ENCODE measurements at places on chromosomes 7 and 10.
A peak's percentile ranks its signal among the peaks of the same experiment; 100 is the strongest.

DNA sequence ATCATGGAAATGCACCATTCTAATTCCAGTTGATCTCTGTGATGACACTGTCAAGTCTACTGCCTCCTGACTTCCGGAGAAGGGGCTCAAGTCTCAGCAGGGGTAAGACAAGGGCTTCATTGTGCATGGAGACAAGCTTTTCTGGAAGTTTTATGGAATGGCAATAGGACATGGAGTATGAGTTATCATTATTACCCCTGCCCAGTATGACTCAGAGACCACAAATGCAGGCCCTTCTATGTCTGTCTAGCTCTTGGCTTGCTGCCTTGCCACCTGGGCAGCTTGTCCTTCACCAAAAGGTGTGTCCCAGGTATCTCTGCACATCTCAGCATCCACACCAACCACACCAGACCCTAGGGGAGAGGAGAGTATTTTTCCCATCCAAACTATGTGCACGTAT, 34.9 kb upstream of the KIAA1217 start:
- DNase-seq, result no peak

GRCh38 chr7:158387546-158387891, 200.1 kb downstream of the PTPRN2 start:
- peak; percentile 42 for DNase-seq

DNA sequence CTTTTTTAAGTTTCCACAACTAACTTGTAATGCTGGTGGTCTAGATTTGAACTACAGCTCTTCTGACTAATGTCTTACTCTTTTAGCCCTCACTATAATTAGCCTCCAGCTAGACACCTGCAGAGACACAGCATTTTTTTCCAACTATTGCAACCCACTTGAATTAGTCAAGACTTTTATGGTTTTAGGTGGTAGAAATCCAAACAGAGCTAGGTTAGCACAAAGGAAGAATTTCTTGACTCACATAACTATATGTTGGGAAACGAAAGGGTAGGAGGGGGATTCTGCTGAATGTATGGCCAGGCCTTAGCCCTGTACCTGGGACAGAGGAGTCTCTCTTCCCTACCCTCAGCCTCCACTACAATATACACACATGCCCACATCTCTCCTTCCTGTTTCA, 586.1 kb downstream of the INHBA start:
- DNase-seq, result no peak

GRCh38 chr7:153443032-153443701, 609.0 kb upstream of the DPP6 start:
- no peak for DNase-seq

- no peak for DNase-seq
These were observed 14.5 kb upstream of the AKR1C2 start for GRCh38 chr10:5018134-5018533.

DNA sequence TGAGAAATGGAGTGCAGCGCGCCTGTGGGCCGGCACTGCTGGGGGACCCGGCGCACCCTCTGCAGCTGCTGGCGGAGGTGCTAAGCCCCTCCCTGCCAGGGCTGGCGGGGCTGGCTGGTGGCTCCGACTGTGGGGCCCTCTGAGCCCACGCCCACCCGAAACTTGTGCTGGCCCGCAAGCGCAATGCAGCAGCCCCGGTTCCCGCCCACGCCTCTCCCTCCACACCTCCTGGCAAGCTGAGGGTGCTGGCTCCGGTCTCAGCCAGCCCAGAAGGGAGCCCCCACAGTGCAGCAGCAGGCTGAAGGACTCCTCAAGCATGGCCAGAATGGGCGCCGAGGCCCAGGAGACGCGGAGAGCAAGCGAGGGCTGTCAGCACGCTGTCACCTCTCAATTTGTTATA, 1063.0 kb upstream of the AUTS2 start:
- no peak for DNase-seq

GRCh38 chr7:24842029-24842428, 84.8 kb upstream of the GSDME start:
- no peak for DNase-seq

- DNase-seq, result no peak
These were observed 316.3 kb downstream of the TNS3 start for GRCh38 chr7:47265621-47266020.

- no peak for DNase-seq
These were observed 921.5 kb downstream of the TYW1 start for GRCh38 chr7:67918158-67918557.

- DNase-seq, result no peak
These were observed 33.8 kb upstream of the MNX1 start for GRCh38 chr7:157044147-157044687.

- DNase-seq, result no peak
These were observed 5.2 kb downstream of the OPTN start for GRCh38 chr10:13105184-13105583.

- no peak for DNase-seq
These were observed 62.7 kb downstream of the WAC start for GRCh38 chr10:28595613-28596012.

GRCh38 chr7:143490717-143491306, 13.1 kb downstream of the TAS2R41 start:
- DNase-seq, result no peak

DNA sequence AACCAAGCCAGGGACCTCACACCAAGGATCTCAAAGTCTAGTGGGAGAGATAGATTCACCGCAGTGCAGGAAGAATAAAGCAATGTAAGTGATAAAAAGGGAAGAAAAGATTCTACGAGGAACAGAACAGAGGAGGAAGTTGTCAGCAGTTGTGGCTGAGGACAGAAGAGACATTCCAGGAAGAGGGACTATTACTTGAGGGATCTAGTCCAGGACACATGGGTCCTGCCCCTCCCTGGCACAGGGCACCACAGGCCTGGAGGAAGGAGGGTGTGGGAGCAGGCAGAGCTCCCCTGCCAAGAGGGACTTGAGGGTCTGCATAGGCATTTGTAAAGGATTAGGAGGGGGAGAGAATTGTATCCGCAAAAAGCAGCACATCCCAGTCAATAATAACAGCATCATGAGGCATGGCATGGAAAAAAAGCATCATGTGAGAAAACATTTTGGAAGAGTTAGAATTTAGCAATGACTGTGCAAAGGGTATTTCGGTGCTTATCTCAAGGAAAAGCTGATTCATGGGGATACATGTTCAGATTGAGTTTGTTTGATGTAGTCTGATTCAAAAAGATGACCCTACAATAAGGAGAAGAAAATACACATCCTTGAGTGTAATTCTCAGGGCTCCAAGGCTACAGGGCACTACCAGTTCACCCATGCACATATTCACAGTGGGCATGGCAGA, 12.7 kb downstream of the C10orf71 start:
- no peak for DNase-seq

GRCh38 chr10:44857363-44858016, 53.6 kb upstream of the TMEM72 start:
- DNase-seq, result no peak

- no peak for DNase-seq
These were observed 41.0 kb upstream of the ADAM12 start for GRCh38 chr10:126429275-126429674.

DNA sequence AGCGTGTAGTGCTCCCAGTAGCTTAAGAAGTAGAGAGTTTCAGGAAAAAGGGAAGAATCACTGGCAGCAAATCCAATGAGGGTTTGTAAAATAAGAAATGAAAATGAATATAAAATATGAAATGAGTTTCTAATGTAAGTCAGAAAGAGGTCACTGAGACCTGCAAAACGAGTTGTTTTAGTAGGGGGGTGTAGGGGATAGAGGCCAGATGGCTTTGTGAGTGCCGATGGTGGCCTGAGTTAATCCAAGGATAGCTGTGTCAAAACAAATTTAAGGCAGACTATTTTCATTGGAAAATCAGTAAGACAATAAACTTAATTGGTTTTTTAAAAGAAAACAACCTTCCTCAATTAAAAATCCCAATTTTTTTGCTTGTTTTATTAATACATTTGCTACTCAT, 745 bp upstream of the ASB15 start:
- DNase-seq, result no peak

GRCh38 chr7:15228831-15229230, 326.3 kb upstream of the DGKB start:
- DNase-seq, result no peak

DNA sequence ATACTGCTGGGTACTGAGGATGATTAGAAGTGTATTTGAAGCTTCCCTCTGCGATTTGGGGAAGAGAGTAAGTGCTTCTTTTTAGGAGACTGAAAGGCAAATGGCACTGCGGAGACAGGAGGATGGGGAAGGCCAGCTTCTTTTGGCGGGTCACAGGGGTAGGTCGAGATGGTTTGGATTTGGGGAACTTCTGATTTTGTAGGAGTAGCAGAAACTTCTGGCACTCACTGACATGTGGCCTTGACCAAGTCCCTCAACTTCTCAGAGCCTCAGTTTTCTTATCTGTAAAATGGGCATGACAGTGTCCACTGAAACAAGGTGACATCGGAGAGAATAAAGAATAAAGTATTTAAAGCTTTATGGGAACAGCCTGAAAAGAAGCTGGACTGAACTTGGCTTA, 59.8 kb upstream of the WDR11 start:
- DNase-seq, result no peak

DNA sequence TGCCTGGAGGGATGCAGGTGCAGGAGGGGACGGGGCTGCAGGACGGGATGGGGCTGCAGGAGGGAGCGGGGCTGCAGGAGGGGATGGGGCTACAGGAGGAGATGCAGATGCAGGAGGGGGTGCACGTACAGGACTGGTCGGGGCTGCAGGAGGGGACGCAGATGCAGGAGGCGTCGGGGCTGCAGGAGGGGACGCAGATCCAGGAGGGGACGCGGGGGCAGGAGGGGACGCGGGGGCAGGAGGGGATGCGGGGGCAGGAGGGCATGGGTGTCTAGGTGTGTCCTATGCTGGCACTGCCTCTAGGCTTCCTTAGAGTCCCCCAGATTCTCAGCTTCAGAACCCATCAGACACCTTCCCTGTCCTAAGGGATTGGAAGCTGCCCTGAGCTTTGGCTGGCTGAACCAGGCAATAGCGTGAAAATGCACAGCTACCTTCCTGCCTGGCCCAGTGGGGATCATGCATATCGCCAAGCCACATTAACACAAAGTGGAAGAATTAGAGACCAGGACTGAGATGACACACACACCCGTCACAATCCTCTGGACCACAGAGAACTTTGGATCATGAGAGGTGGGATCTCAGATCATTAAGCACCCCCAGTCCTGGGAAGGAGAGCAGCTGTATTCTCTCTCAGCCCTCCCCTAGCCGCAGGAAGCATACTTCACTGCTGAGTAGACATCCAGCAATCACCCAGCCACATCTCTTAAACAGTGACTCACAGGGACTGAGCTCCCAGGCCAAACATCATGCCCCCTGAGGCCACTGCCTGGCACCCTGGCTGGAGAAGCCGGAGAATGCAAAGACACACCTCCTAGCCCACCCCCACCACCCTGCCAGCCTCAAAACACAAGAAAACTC, 67.3 kb downstream of the VWA2 start:
- peak; percentile 89 for DNase-seq

GRCh38 chr7:105655500-105656380, 74.4 kb upstream of the EFCAB10 start:
- DNase-seq, result no peak

GRCh38 chr10:124961248-124961570, 19.3 kb downstream of the ZRANB1 start:
- no peak for DNase-seq

- DNase-seq, result no peak
These were observed 90.7 kb downstream of the DGKI start for GRCh38 chr7:137755846-137756651.

GRCh38 chr7:37482505-37482904, 33.8 kb upstream of the ELMO1 start:
- DNase-seq, result no peak

Measured in RWPE2 (cell line).